ENCODE measurements at places on chromosomes 7 and 10. TPM values are rescaled to one million over a fixed set of nuclear protein-coding genes. Genes with fewer than 3 reads are reported as not detected.

- DNase-seq: no peak
Observed at GRCh38 chr7:151146761-151147160, 20.7 kb downstream of the GBX1 start.

GRCh38 chr7:107594961-107595737, 15.1 kb downstream of the BCAP29 start:
- peak; percentile 91 for DNase-seq

DNA sequence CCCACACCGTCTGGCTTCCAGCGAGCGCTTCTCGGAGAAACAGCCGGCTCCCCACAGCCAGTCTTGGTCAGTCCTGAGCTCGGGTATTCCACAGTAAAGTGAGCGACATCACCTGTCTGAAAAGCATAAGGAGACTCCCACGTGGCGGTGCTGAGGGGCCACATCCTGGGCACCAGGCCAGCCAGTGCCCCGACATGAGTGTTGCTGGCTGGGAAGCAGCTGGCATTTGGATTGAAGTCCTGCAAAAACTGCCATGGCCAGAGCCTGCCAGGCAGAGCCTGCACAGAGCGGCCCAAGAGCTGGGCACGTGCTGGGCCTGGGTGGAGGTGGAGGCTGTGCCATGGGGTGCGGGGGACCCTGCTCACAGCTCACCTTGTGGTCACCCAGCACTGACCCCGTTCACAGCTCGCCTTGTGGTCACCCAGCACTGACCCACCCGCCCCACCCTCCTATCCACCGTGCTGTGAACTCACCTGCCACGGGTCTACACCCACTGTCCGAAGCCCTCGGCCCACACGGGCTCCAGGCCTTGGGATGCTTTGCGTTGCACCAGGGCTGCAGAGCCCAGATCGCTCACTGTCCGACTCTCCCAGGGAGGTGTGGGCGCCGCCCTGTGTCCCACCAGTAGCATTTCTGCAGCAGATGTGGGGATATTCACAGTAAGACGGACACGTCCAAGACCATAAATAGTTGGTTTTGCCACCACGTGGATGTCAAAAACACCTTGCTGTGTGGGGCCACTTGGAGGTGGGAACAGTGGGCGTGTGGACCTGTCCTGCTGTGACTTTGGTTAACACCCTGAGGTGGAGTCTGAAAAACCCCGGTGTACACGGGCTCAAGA, 48.8 kb downstream of the PITRM1 start:
- no peak for DNase-seq

GRCh38 chr10:42638055-42638820, at the start of gene ZNF33B:
Gene ZNF33B (minus strand): TSS chr10:42638570. CDS start chr10:42636928, 1,642 bp downstream.
- peak; percentile 99 for DNase-seq

- DNase-seq: no peak
Observed at GRCh38 chr7:158066085-158066484, 521.5 kb downstream of the PTPRN2 start.

- DNase-seq: no peak
Observed at GRCh38 chr7:3280946-3281656, 20.0 kb upstream of the SDK1 start.

GRCh38 chr10:93315246-93315645, 166.9 kb downstream of the MYOF start:
- no peak for DNase-seq

Gene METTL27
- 0.35 TPM for total RNA-seq

Gene EGR2
- 2.7 TPM for total RNA-seq
